ENCODE measurements at places on chromosomes 3 and 15.

- DNase-seq, result no peak
Observed at GRCh38 chr3:10577486-10577885, 72.1 kb upstream of the ATP2B2 start.

GRCh38 chr15:82140886-82141285, 95.1 kb upstream of the MEX3B start:
- DNase-seq, result no peak

- DNase-seq, result no peak
Observed at GRCh38 chr3:21294768-21295167, 456.2 kb downstream of the ZNF385D start.

DNA sequence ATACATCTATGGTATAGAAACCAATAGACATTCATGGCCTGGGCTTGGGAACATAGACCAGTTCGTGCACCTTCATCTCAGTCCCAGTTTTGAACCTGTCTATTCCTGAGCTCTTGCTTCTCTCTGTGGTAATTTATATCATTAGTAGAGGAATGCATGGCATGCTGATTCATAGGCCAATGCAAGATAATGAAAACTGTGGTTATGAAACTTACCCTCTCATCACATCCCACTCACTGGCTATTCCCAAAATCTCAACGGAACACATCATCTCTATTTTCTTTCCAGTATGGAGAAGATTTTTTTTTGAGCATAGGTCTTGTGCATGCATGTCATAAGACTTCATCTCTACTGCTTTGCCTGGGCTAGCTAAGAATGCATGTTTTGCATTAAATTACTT, 18.7 kb upstream of the P2RY12 start:
- no peak for DNase-seq

- DNase-seq, result no peak
Observed at GRCh38 chr3:104951426-104951825, 415.3 kb upstream of the ALCAM start.
